ENCODE measurements at places on chromosomes 7 and 10. TPM values are rescaled to one million over a fixed set of nuclear protein-coding genes. Genes with fewer than 3 reads are reported as not detected.

The GPR85 gene
- polyA plus RNA-seq = 1.7 TPM

The SEMA4G gene
- polyA plus RNA-seq = 32.9 TPM

The GIMAP5 gene
- 6.5 TPM for polyA plus RNA-seq

The UNC5B gene
- polyA plus RNA-seq = 57.8 TPM

The EN2 gene
- 0.76 TPM for polyA plus RNA-seq

The ANXA7 gene
- polyA plus RNA-seq = 81.2 TPM

The SERPINE1 gene
- polyA plus RNA-seq = 1.5 TPM

The PRR15 gene
- 4.0 TPM for polyA plus RNA-seq

The UBE2H gene
- 127 TPM for polyA plus RNA-seq

The RNLS gene
- polyA plus RNA-seq = 15.9 TPM

The FAM180A gene
- polyA plus RNA-seq = not detected

The CTNNA3 gene
- polyA plus RNA-seq = 2.5 TPM

The PAPOLB gene
- polyA plus RNA-seq = 0.13 TPM

The CDK14 gene
- 29.5 TPM for polyA plus RNA-seq

The PTN gene
- 155 TPM for polyA plus RNA-seq

The SCIN gene
- 126 TPM for polyA plus RNA-seq

The ENO4 gene
- 2.5 TPM for polyA plus RNA-seq

The ABCB4 gene
- polyA plus RNA-seq = 2.1 TPM

Measured in left renal cortex interstitium (tissue), 4 donors.